Right renal pelvis (tissue), 4 donors: ENCODE measurements at places on chromosomes 4 and X.

GRCh38 chr4:114495471-114495928 lies 103.1 kb upstream of the UGT8 start:
- DNase-seq = no peak

GRCh38 chr4:67542076-67542475 lies 3.2 kb downstream of the CENPC start:
- no peak for DNase-seq

DNA sequence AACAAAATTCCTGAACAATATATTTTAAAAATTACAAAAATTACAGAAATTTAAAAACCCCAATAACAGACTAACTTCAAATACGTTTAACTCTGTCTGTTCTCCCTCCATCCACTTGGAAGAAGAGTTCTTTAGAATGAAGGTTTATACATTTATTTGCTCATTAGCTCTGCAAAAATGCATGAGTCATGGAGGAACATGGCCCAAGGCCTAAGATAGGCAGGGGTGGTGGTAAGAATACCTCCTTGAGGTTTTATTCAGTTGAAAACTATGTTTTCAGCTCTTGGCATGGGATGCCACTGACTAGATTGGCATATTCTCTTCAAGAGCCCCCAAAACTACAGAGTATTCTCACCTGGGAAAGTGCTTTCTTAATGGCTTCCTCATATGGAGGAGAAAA lies 8.8 kb upstream of the LRRC66 start:
- no peak for DNase-seq

GRCh38 chrX:71098302-71098701 lies 2.7 kb downstream of the FOXO4 start:
- DNase-seq = no peak

- DNase-seq = no peak
Observed at GRCh38 chr4:176438401-176438800, 118.6 kb downstream of the SPCS3 start.
